Sigmoid colon (tissue), 7 donors: ENCODE measurements at places on chromosomes 5 and 9. TPM values are rescaled to one million over a fixed set of nuclear protein-coding genes. Genes with fewer than 3 reads are reported as not detected.

- H3K4me1 ChIP-seq, result peaks cover 80% of the 10 kb centered on the region
- no peaks in the 10 kb centered on the region for H3K27me3 ChIP-seq
- no peak overlapping the region for H3K4me3 ChIP-seq
- no peak for DNase-seq
- H3K36me3 ChIP-seq, result no peaks in the 10 kb centered on the region
These were observed 69.7 kb downstream of the TRIO start for GRCh38 chr5:14212838-14213237.

DNA sequence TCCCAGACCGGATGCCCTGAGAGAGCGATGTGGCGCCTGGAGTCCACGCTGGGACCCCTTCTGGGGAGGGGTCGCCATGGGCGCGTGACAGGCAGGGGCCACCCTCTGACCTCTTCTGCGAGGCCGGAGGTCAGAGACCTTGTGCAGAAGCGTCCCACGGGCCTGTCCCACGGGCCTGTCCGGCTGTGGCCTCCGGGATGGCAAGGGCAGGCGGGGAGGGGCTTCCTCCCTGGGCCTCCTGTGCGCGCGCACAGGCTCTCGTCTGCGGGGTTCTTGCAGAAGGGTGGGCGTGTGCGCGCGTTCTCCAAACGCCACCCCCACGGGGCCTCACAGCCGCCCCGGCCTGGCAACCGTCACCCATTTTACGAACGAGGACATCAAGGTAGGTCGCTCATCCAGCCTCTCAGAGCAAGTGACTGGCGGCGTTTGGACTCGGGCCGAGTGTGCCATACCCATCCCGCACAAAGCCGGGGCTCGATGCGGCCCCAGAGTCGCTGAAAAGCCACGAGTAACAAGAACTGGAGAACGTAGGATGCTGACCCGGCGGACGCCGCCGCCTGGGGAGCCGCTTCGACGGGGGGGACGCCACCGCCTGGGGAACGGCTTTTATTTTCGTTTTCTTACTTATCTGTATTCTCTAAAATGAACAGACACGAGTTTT is 897 bp downstream of the AHRR start:
- H3K36me3 ChIP-seq, result no peaks in the 10 kb centered on the region
- peaks cover 48% of the 10 kb centered on the region for H3K27me3 ChIP-seq
- DNase-seq, result no peak
- H3K4me3 ChIP-seq, result no peak overlapping the region
- no peak overlapping the region for H3K27ac ChIP-seq

DNA sequence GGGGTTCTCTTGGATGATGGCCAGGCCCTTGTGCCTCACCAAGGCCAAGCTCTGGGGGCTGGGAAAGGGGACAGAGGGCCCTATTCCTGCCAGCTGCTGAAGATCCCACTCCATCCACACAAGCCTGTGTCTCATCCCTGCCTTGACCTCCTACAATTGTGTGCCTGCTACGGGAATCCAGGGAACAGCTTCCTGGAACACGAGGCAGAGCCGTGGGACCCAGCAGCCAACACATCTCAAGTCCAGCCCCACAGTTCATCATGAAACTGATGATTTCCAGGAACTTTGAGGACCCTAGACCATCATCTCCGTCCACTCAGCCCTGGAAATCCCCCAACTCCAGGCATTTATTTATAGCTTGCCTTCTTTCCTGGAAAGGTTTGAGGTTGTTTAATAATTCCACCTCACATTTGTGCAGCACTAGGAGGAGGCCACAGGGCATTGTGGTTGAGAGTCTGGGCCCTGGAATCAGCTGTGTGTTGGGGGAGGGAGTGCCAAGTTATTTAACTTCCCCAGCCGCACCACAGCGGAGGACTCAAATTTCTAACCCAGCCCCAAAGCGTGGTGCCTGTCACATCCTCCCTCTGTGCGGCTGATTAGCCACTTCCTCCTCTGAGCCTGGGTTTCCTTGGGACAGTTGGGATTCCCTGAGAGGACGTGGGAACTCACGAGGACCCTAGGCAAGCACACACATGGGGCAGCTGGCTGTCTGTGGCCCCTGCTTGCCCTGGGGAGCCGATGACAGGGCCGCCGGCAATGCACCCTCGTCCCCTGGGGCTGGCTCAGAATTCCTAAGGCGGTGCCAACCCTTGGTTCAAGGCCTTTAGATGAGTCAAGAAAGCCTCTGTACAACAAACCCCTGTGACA is 58.2 kb upstream of the GGTA1 start:
- H3K4me1 ChIP-seq, result no peaks in the 10 kb centered on the region
- H3K27me3 ChIP-seq, result no peaks in the 10 kb centered on the region
- H3K4me3 ChIP-seq, result no peak overlapping the region
- H3K36me3 ChIP-seq, result no peaks in the 10 kb centered on the region
- peak; percentile 85 for DNase-seq

- no peaks in the 10 kb centered on the region for H3K27me3 ChIP-seq
- DNase-seq, result no peak
- peak overlapping the region; percentile 41 for H3K27ac ChIP-seq
- H3K36me3 ChIP-seq, result no peaks in the 10 kb centered on the region
- no peak overlapping the region for H3K4me3 ChIP-seq
- no peaks in the 10 kb centered on the region for H3K4me1 ChIP-seq
These were observed 8.7 kb downstream of the NREP start for GRCh38 chr5:111748304-111748763.

DNA sequence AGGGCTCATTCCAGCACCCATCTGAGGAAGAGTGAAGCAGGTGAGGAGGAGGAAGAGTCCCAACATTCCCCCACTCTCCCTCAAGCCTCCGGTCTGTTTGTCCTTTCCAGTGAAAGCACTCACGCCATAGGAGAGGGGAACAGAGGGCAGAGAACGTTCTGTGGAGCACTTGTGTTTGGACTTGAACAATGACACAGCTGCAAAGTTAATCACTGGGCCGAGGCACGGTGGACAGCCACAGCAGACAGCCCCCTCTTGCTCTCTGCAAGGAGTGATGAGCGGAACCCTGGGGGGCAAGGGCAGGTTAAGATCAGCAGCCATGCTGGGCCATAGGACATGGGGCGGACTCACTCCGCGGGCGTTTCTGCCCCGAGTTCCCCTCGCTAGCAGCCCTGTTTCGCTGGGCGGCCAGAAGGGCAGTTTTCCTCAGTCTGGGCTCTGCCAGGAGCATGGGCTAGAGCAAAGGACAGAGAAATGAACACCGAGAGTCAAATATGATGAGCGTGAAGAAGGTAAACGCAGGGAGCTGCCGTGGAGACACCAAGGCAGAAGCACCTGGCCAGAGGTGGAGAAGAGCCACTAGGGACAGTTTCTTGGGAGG is 185.7 kb downstream of the GAPVD1 start:
- no peak overlapping the region for H3K4me3 ChIP-seq
- H3K27ac ChIP-seq, result no peak overlapping the region
- no peaks in the 10 kb centered on the region for H3K4me1 ChIP-seq
- no peak for DNase-seq
- no peaks in the 10 kb centered on the region for H3K27me3 ChIP-seq

GRCh38 chr9:116061546-116062205 is 91.9 kb upstream of the PAPPA start:
- H3K4me1 ChIP-seq, result no peaks in the 10 kb centered on the region
- no peak overlapping the region for H3K4me3 ChIP-seq
- H3K27ac ChIP-seq, result no peak overlapping the region
- no peaks in the 10 kb centered on the region for H3K27me3 ChIP-seq

DNA sequence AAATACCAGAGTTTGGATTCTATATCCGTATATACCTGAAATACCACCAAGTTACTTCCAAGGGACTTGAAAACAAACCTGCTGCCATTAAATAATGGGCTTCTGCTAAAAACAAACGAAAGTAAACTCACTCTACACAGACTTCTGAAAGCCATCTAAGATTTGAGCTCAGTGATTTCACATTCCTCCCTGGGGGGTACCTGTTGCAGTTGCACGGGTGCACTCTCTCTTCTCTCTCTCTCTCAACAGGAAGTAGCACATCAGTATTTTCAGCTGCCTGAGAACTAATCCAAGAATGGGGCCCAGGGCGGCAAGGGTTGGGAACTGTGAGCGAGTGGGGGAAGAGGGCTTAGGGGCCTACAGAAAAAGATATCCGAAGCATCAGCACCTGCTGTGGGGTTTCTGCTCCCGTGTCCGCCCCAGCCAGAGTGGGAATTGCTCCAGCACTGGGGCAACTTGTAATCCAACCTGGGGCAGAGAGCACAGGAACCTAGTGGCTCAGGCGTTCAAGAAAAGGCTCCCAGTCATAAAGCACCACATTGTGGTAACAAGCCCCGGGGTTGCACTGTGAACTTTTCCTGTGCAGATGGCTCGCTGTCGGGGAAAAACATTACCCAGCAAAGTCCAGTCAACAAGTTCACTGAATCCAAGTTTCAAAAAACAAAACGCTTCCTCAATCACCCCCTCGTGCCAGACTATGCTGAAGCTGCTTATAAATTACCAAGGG is 99.8 kb downstream of the EFNA5 start:
- no peak for DNase-seq
- no peaks in the 10 kb centered on the region for H3K36me3 ChIP-seq
- no peak overlapping the region for H3K4me3 ChIP-seq
- H3K27me3 ChIP-seq, result no peaks in the 10 kb centered on the region

- H3K4me1 ChIP-seq, result peaks cover 30% of the 10 kb centered on the region
- peak; percentile 83 for DNase-seq
- no peaks in the 10 kb centered on the region for H3K27me3 ChIP-seq
- H3K36me3 ChIP-seq, result no peaks in the 10 kb centered on the region
- H3K27ac ChIP-seq, result peak overlapping the region; percentile 98
These were observed 718 bp upstream of the DENND4C start for GRCh38 chr9:19229595-19230354.

- H3K4me3 ChIP-seq, result no peak overlapping the region
- H3K27me3 ChIP-seq, result peaks cover 8% of the 10 kb centered on the region
- H3K4me1 ChIP-seq, result peaks cover 23% of the 10 kb centered on the region
These were observed 3.5 kb downstream of the NXNL2 start for GRCh38 chr9:88538311-88539085.

- DNase-seq, result no peak
- no peaks in the 10 kb centered on the region for H3K27me3 ChIP-seq
- no peak overlapping the region for H3K4me3 ChIP-seq
- no peaks in the 10 kb centered on the region for H3K4me1 ChIP-seq
- H3K27ac ChIP-seq, result no peak overlapping the region
These were observed 1216.5 kb upstream of the CDH9 start for GRCh38 chr5:28254846-28255245.

Gene ENTREP1
- 11.9 TPM for total RNA-seq

Gene STPG3
- total RNA-seq, result not detected

Gene STK32A
- total RNA-seq, result 4.7 TPM

Gene LVRN
- 3.0 TPM for total RNA-seq
